Activated CD4-positive, CD25-positive, alpha-beta regulatory T cell treated with anti-CD3 and anti-CD28 coated beads, Interleukin-2, amount 50 U/mL, for 72 hours (primary cell): ENCODE measurements at places on chromosomes 6 and 20.

DNA sequence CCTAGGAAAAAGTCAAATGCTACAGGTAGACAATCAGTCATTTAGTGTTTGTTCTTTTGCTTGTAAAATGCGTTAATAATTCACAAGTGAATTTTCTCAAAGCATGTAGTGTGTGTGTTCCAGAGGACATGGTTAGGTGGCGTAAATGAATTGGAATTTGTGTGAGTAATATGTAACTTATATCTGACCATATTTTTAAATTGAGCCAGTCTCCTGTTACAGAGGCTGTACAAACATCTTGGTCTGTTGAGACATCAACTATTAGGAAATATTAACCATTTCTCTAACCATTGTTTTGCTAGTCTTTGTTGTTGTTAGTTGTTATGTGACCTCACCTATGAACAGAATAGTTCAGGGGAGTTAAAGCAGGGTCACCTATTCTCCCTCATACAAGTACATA lies 22.7 kb downstream of the MCM8 start:
- no peak for DNase-seq

GRCh38 chr6:92125681-92126080 lies 1293.7 kb downstream of the EPHA7 start:
- DNase-seq = no peak

DNA sequence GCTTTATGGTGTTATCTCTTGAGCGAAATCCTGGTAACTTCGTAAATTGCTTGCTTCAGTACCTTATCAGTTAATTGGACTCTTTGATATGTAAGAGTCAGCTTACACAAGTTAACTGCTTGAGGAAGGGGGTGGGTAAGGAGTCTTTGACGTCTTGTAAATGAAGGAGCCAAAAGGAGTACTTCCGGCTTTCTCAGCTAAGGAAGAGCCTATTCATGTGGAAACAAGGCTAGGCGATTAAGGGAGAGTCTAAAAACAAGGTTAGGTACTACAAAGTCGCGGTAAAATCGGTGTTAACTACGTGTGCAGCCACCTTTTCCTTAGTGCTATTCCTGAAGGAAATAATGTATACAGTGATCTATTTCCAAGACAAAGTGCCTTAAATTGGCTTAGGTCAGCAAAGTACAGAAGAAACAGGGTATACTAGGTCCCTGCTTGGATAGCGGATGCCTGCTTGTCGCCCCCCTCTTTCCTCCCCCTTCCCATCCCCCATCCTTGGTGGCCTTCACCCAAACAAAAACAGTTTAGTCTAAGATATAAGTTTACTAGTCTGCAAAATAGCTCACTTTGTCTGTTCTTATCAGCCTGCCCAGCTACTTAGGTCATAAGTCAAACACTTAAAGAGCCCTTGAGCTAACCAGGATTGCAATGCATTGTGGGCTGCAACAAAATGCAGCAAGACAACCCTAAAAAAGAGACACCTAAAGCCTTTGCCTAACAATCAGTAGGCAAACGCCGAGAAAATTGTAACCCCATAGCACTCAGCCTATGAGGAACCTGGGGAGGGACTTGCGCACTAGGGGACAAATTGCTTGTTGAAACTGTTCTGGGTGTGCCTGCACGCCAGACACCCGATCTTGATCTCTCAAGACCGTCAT lies 147.3 kb downstream of the TRIM27 start:
- no peak for DNase-seq

GRCh38 chr6:105753620-105754211 lies 332.4 kb upstream of the PRDM1 start:
- no peak for DNase-seq

- DNase-seq = no peak
Observed at GRCh38 chr6:156912431-156912830, 135.3 kb downstream of the ARID1B start.

- DNase-seq = no peak
Observed at GRCh38 chr6:163281634-163282033, 132.9 kb upstream of the QKI start.

- no peak for DNase-seq
Observed at GRCh38 chr6:16736856-16737775, 24.1 kb downstream of the ATXN1 start.

DNA sequence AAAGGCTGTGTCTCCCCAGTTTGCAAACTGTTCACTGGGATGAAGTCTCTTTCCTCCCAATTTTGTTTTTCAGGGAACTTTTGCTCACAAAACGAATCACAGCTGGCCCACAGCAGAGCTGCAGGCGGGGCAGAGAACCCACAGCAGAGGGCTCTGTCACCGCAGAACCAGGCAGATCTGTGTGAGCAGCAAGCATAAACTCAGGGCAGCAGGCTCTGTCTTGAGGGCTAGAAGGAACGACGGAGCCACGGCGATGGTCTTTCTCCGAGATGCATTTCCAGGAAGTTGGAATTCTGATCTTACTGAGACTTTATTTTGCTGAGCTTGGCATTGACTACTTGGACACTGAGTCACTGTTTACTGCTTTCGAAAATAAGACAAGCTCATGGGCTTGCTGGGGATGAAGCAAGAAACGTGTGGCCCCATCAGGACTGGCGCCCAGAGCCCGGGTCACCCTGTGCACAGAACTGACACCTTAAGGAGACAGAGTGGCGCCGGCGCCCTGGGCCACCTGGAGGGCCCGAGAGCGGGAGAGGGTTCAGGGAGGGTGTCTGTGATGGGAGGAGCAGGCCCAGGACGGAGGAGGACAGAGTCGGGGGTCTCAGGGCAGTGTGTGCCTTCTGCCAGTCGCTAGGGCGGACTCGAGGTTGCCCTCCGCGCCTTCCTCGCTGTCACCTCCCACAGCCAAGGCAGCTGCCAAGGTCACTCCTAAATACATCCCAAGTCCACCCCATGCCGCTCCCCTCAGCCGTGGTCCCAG lies 106.3 kb upstream of the NXT1 start:
- no peak for DNase-seq

GRCh38 chr20:25042531-25043498 lies 15.1 kb downstream of the ACSS1 start:
- peak; percentile 39 for DNase-seq

DNA sequence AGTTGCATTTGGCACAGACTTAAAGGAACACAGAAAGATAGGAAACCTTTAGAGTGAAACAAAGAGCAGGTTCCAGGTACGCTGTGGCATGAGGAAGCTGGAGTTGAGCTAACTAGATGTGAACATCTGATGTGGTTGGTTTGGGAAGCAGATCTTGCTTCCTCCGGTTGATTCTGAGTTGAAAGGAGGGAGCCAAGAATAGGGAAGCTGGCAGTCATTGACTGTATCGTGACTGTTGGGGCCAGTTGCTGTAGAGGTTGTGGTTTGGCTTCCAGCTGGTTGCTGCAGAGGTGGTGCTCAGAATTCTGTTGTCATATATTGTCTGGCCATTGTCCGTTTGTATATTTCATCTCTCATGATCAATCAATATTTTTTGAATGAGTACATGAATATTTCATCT lies 325.9 kb downstream of the PLCB1 start:
- no peak for DNase-seq

DNA sequence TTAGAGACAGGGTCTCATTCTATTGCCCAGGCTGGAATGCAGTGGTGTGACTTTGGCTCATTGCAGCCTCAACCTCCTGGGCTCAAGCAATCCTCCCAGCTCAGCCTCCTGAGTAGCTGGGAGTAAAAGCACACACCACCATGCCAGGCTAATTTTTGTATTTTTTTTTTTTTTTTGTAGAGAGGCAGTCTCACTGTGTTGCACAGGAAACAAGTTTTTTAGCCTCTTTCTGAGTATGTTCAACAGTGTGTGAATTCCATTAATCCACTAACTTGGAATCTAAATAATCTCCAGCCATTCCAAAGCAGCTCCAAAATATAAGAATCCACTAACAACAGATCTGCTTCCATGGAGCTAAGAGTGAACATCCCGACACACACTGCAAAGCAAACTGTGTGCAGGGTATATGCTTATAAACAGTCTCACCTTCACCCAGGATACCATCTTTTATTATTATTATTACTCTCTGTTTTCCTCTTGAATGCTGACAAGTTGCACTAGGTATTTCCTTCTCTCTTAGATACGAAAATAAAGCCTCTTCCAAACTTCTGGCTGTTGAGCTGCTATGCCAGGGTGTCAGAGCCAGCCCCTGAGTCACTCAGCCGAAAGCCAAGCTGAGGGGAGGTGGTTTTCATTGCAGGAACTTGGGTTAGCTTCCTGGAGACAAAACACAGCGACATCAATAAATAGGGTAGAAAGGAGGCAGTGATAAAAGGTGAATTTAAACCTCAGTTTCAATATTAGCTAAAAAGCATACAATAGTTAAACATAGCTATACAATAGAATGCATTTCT lies 264.9 kb downstream of the HIVEP2 start:
- DNase-seq = no peak

- DNase-seq = no peak
Observed at GRCh38 chr20:52830598-52830997, 141.6 kb upstream of the TSHZ2 start.

DNA sequence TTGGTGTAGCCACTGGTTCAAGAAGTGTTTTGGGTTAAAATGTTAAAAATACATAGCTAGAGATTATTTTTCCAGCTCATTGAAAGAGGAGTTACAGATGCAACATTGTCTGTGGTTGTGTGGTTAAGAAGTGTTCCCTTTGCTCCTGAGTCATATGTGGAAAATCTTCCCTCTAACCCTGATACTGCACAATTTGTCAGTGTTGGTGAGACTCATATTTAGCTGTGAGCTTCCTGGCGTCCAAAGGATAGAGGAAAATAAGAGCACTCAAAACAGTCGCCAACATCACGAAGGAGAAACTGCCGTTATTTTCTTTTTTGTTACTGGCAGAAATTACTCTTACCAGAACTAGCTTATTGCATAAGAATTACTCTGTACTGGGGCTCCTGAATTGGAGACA lies 250.4 kb downstream of the CDH4 start:
- no peak for DNase-seq
